ENCODE measurements at places on chromosomes 11 and 22.

- DNase-seq = no peak
Observed at GRCh38 chr22:40747361-40747760, 68.1 kb downstream of the MCHR1 start.

- DNase-seq = no peak
Observed at GRCh38 chr11:47626234-47626633, 16.1 kb downstream of the MTCH2 start.

- DNase-seq = no peak
Observed at GRCh38 chr22:27197052-27197451, 539.7 kb downstream of the MIAT start.

GRCh38 chr11:113683481-113684046 is 22.5 kb downstream of the TMPRSS5 start:
- DNase-seq = no peak

DNA sequence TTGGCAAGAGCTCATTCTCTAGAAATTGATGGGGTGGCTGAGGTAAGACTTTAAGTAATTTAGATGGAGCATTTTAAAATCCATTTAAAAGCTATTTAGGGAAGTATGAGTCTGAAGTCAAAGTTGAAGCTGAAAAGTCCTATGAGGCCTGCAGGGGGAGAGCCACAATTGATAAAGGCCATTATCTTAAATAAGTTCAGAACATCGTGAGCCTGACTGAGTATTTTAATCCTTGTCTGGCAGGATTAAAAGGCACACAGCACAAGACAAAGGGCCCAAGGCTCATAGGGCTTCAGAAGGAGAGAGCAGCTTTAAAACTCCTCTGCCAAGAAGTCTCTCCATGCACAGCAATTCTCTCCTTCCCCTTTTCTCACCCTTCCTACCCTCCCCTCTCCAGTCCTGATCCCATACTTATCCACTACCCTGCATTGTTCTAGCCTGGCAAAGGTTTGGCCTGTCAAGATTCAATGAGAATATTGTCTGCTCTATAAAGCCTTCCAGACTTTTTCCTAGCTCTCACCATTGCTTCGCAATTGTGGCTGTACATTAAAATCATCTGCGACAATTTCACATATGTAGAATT is 1312.9 kb downstream of the FAM181B start:
- no peak for DNase-seq

GRCh38 chr22:38941488-38941987 is 15.9 kb upstream of the APOBEC3A start:
- DNase-seq = no peak
